ENCODE measurements at places on chromosomes 6 and 20. TPM values are rescaled to one million over a fixed set of nuclear protein-coding genes. Genes with fewer than 3 reads are reported as not detected.

The SSTR4 gene
- total RNA-seq: not detected

The REM1 gene
- not detected for total RNA-seq

The COX4I2 gene
- total RNA-seq: not detected

The EPB41L1 gene
- not detected for total RNA-seq

The HLA-A gene
- 1,618 TPM for total RNA-seq

The E2F1 gene
- total RNA-seq: 45.4 TPM

The TUBB1 gene
- not detected for total RNA-seq

The CAP2 gene
- total RNA-seq: not detected

The COL12A1 gene
- not detected for total RNA-seq

The CCN6 gene
- not detected for total RNA-seq

The LY6G5C gene
- 8.8 TPM for total RNA-seq
